Naive thymus-derived CD4-positive, alpha-beta T cell (primary cell): ENCODE measurements at places on chromosomes 11 and 22.
A peak's percentile ranks its signal among the peaks of the same experiment; 100 is the strongest.

DNA sequence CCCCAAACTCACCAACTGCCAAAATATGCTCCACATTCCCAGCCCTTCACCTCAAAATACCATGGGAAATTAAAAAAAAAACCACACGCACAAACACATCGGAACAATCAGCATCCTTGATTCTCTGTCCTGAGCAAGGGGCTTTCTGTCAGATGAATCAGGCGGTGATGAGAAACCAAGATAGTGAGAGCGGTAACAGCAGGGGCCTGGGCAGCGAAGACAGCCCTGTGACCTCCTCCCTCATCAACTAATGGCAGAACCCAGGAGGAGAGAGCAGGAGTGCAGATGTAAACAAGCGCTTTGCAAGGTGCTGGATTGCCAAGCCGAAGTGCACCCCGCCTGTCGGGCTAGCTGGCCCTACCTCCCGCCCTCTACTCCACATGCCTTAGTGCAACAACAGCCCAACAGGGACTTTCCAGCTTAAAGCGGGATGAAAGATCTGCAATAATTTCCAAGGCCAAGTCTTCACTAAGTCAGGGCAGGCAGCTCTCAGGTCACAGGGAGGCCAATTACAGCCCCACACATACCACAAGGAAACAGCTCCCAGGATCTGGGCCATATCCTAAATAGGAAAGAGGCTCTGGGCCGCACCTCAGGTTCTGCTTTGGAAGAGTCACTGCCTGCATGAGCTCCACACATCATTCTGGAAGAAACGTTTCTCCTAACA is 72.2 kb upstream of the BID start:
- no peaks in the 10 kb centered on the region for H3K27me3 ChIP-seq
- H3K4me1 ChIP-seq = no peaks in the 10 kb centered on the region
- no peak overlapping the region for H3K4me3 ChIP-seq
- DNase-seq = no peak
- no peak overlapping the region for H3K27ac ChIP-seq

- no peak for DNase-seq
- no peaks in the 10 kb centered on the region for H3K4me1 ChIP-seq
- H3K27ac ChIP-seq = no peak overlapping the region
- no peaks in the 10 kb centered on the region for H3K36me3 ChIP-seq
- H3K4me3 ChIP-seq = no peak overlapping the region
- no peaks in the 10 kb centered on the region for H3K27me3 ChIP-seq
These were observed 113.8 kb downstream of the BUD13 start for GRCh38 chr11:116658876-116659535.

DNA sequence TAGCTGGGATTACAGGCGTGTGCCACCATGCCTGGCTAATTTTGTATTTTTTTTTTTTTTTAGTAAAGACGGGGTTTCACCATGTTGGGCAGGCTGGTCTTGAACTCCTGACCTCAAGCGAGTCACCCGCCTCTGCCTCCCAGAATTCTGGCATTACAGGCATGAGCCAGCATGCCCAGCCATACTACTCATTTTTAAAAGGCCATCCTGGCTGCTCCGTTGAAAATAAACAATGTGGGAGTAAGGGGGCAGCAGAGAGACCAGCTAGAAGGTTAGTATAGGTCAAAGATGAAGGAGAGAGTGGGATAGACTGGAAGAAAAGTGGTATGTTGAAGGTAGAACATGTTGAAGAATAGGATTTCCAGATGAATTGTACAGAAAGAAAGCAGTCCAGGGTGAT is 17.6 kb upstream of the LIN7C start:
- no peaks in the 10 kb centered on the region for H3K27me3 ChIP-seq
- no peak overlapping the region for H3K4me3 ChIP-seq
- no peak for DNase-seq
- no peaks in the 10 kb centered on the region for H3K36me3 ChIP-seq
- no peak overlapping the region for H3K27ac ChIP-seq

GRCh38 chr11:87659807-87660206 is 515.4 kb downstream of the RAB38 start:
- no peaks in the 10 kb centered on the region for H3K36me3 ChIP-seq
- H3K27me3 ChIP-seq = no peaks in the 10 kb centered on the region
- no peak overlapping the region for H3K27ac ChIP-seq
- no peak overlapping the region for H3K4me3 ChIP-seq
- H3K4me1 ChIP-seq = no peaks in the 10 kb centered on the region

DNA sequence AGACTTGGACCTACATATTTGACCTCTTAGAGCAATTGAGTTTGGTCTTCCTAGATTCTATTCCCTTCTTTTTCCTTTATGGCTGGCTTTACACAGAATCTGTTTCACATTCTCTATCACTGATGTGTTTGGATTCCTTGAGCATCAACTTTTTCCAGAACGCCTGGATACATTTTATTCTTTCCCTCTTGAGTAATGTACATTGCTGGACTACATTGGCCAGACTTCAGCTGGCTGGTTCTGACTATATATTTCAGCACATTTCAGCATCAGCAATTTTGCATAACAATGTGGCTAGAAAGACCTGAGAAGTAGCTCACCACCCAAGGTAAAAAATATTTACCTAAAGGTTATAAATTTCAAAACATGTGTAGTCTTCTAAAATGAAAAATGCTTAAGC is 2198.2 kb upstream of the RAG2 start:
- H3K4me1 ChIP-seq = no peaks in the 10 kb centered on the region
- H3K27me3 ChIP-seq = no peaks in the 10 kb centered on the region
- no peak for DNase-seq

GRCh38 chr11:74345420-74345819 is 34.0 kb upstream of the P4HA3 start:
- no peak for DNase-seq
- no peaks in the 10 kb centered on the region for H3K36me3 ChIP-seq
- H3K27me3 ChIP-seq = no peaks in the 10 kb centered on the region
- no peak overlapping the region for H3K4me3 ChIP-seq
- H3K4me1 ChIP-seq = no peaks in the 10 kb centered on the region

DNA sequence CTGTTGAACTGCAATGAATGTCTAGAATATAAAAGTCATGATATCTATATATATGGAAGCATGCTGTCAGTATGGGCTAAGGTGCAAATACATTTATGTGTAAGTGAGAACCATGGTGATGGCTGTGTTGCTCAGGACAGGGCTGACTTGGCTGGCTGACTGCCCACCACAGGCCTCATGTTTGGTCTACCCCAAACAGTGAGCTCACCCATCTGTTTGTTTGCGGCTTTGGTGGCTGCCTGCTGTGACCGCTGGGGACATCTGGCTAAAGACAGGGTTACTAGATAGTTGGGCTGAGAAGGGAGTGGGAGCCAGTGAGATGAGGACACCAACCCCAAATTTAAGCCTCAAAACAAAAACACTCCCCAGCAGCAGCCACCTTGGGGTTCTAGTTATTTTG is 6.3 kb downstream of the CD44 start:
- H3K4me1 ChIP-seq = peaks cover 78% of the 10 kb centered on the region
- H3K4me3 ChIP-seq = peak overlapping the region; percentile 97
- H3K36me3 ChIP-seq = no peaks in the 10 kb centered on the region
- DNase-seq = no peak
- H3K27ac ChIP-seq = peak overlapping the region; percentile 88

DNA sequence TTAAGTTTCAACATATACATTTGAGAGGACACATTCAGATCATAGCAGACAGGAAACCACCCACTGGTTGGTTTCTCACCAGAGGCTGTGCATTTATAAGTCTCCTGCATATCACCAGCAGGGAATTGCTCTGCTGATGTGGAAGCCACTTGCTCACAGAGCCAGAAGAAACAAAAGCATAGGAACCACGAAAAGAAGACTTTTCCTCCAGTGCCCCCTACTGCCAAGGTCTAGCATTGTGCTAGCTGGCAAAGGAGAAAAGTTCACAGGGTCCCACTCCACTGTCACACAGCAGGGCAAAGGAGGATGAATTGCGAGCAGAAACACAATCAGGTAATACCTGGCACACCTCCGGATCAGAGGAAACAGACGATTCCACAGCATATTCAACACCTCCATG is 28.9 kb upstream of the ISX start:
- H3K4me3 ChIP-seq = no peak overlapping the region
- H3K27me3 ChIP-seq = no peaks in the 10 kb centered on the region
- no peaks in the 10 kb centered on the region for H3K4me1 ChIP-seq
